ENCODE measurements at places on chromosomes 12 and 14.

DNA sequence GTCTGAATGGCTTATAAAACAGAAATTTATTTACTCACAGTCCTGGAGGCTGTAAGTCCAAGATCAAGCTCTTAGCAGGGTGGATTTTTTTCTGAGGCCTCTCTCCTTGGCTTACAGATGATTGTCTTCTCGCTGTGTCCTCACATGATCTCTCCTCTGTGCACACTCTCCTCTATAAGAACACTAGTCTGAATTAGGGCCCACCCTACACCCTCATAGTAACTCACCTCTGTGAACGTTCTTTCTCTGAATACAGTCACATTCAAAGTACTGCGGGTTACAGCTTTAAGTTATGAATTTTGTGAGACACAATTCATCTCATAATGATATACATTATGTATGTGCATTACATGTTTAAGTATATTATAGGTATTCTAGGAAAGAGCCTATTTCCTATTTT, 135.7 kb upstream of the ATXN7L3B start:
- DNase-seq: no peak

- DNase-seq: no peak
These were observed 331.5 kb downstream of the LRIG3 start for GRCh38 chr12:58588770-58589169.

- no peak for DNase-seq
These were observed 60.5 kb downstream of the SLC38A1 start for GRCh38 chr12:46208370-46208769.

- DNase-seq: no peak
These were observed 141.7 kb downstream of the RIMBP2 start for GRCh38 chr12:130574402-130574801.

GRCh38 chr12:27982385-27982784, 9.9 kb upstream of the PTHLH start:
- DNase-seq: no peak

DNA sequence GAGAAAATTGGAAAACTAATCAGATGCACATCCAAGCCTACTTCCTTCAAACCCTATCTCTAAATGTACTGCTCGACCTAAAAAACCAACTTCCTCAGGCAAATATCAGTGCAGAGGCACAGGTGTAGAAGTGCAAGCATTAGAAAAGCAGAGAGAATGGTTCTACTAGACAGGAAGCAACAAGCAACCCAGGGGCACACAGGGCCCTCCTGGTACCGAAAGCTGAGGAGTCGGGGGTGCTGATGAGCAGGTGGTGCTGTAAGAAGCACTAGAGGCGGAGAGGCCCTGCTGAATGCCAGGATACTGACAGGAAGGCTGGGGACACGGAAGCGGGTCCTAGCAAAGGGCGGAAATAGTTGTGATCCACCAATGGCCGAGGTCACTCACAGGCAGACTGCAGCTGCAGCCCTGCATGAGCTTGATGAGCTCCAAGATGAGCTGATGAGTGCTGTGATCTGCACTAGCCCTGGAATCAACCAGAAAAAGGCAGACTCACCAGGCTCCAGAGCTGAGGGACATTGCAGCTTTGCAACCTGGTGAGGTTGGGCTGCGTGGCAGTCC, 85.9 kb downstream of the TTC7B start:
- DNase-seq: no peak

- no peak for DNase-seq
These were observed at the start of gene C3AR1 for GRCh38 chr12:8065991-8066594. Gene C3AR1, minus strand, starts transcription at chr12:8066359. Its CDS starts 6,174 bp downstream, at chr12:8060185.

DNA sequence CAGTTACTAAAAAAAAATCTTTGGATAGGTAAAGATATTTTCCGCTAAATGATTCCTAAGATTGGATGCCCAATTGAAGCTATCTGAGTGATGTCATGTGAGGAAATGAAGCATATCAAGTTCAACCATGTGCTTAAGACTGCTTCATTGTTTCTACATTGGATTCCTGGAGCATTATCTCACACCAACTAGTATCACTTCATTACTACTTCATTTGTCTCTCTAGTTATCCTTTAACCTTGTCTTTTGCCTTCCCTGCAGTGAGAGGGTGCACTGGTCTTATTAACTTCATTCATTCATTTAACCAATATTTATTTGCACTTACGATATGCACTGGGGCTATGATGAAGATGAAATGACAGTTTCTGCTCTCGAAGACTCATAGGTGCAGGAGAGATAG, 198.1 kb downstream of the SLC38A4 start:
- no peak for DNase-seq

DNA sequence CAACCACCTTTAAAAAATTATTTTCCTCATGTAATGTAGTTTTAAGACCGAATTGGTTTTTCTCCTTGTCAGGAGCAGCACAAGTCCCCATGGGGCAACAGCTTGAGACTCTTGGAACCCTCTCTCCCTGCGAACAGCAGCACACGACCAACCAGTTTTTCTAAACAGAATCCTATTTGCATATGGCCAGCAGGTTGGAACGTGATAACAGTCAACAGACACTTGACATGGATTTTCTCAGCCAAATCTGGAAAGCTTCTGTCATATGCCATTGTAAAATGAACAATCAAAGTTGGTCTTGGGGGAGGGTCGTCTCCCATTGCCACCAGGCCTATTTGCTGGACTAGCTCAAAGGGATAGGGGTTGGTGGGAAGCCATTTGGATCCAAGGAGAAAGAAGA, 1915.0 kb upstream of the FLRT2 start:
- DNase-seq: no peak

- no peak for DNase-seq
These were observed 34.3 kb upstream of the DICER1 start for GRCh38 chr14:95191445-95192199.

GRCh38 chr12:9118158-9118557, 2.4 kb upstream of the A2M start:
- DNase-seq: no peak

DNA sequence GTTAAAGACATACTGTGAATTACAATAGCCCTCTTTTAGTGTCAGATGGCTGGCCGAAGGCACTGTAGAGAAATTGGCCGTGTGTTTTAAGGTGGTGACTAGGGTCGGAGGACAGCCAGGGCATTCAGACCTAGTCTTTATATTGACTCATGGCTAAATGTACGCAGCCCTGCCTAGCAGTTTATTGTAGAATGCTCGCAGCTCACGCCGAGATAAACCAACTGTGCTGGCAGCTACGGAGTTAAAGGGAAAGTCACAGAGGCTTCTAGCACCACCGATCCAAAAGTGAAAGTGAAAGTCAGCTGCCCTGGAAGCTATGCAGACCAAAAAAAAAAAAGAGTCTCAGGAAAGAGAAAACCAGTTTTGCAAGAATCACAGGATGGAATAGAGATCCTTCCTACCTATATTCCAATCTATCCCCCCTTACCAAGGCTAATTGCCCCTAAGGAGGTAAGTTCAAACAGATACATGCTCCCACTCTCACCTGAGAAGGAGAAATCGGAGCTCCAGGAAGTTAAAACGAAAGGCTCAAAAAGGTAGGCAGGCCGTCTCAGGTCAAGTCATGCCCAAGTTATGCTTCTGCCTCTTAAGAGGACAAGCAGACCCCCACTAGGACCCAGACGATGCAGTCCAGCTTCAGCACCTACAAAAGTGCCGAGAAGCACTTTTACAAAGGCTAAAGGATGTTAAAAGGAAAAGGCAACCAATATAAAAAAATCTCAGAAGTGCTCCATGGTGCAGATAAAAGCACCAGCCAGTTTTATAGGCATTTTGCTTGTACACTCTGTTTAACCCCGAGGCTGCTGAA, 24.8 kb downstream of the KLRK1 start:
- peak; percentile 5 for DNase-seq

- DNase-seq: no peak
These were observed 275.7 kb downstream of the ITPR2 start for GRCh38 chr12:26557326-26557725.

GRCh38 chr14:101879529-101880336, 84.6 kb upstream of the DYNC1H1 start:
- no peak for DNase-seq

DNA sequence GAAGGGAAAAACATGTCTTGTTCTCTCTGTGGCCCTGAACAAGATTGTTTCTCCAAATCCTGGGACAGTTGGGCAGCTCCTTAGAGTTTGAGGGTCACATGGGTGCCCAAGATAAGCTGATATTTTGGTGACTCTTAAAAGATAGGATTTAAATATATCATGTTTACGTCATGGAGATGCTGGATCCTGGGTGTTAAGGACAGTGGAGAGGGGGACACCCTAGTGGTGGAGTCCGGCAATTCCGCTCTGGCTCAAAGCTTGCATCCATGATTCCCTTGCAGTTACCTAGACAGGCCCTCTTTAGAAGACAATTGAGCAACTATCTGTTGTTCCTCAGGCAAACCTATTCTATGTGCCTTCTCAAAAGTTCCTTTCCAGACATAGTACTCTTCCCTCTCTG, 101.8 kb downstream of the CMKLR1 start:
- DNase-seq: no peak

- no peak for DNase-seq
These were observed 226.2 kb upstream of the LHX5 start for GRCh38 chr12:113697651-113698509.

DNA sequence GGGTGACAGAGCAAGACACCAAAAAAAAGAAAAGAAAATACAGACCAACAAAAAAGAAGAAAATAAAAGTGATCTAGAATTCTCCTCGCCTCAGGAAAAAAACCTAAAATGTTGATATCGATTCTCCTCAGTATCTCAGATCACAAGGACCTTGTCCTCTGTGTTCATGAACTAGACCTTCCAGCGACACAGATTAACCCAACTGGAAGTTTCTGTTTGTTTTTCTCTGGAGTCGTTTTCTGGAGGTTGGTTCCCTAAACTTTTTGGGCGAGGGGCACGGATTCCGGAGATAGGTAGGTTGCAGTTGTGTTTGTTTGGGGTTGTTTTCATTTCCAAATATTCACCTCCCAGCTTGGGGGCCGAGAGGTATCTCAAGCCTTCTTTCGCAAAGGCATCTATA, 559 bp upstream of the RFC5 start:
- DNase-seq: no peak

GRCh38 chr12:54588110-54588889, at the start of gene PPP1R1A:
Gene PPP1R1A, minus strand, starts transcription at chr12:54588659. Its CDS starts 171 bp downstream, at chr12:54588488.
- no peak for DNase-seq

- no peak for DNase-seq
These were observed 26.9 kb downstream of the TEP1 start for GRCh38 chr14:20386276-20386855.

DNA sequence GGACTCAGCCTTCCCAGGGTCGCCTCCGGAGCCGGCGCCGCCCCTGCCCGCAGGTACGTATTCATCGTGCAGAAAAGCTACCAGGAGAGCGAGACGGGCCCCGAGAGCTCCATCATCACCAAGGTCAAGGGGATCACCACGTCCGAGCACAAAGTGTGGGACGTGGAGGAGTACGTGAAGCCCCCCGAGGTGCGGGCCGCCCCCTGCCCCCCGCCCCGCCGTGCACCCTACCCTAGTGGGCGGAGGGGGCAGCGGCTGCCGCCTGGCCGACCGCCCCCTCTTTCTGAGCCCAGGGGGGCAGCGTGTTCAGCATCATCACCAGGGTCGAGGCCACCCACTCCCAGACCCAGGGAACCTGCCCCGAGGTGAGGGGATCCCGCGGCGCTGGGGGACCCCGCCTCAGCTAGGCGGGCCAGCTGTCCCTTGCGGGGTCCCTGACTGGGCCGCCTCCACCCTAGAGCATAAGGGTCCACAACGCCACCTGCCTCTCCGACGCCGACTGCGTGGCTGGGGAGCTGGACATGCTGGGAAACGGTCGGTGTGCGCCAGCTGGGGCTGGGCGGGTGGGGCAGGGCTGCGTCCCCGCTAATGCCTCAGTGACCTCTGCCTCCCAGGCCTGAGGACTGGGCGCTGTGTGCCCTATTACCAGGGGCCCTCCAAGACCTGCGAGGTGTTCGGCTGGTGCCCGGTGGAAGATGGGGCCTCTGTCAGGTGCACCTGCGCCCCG, 973 bp downstream of the P2RX2 start:
- DNase-seq: no peak

- no peak for DNase-seq
These were observed 78.2 kb upstream of the CFL2 start for GRCh38 chr14:34792598-34792997.

DNA sequence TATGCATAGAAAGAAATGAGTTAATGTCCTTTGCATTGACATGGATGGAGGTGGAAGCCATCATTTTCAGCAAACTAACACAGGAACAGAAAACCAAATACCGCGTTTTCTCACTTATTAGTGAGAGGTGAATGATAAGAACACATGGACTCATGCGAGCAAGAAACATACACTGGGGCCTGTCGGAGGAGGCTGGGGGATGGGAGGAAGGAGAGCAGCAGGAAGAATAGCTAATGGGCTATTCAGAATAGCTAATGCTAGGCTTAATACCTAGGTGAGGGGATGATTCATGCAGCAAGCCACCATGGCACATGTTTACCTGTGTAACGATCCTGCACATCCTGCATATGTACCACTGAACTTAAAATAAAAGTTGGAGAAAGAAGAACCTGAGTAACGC, 29.1 kb upstream of the SYT1 start:
- DNase-seq: no peak

DNA sequence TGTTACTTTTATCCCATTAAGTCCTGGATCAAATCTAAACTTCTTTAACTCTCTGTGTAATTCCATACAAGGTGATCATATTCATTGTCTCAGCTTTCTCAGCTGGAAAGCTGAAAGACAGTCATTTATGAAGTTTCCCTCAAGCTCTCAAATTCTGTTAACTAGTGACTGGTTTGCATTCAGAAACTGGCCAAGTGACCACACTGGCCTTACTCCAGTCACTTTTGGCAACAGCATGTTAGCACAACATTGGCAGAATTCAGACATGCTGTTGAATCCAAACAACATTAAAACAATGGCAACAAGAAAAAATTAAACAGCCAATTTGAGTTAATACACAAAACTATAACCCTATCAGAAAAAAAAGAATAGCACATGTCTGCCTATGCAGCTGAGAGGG, 343.3 kb downstream of the MDGA2 start:
- DNase-seq: no peak

DNA sequence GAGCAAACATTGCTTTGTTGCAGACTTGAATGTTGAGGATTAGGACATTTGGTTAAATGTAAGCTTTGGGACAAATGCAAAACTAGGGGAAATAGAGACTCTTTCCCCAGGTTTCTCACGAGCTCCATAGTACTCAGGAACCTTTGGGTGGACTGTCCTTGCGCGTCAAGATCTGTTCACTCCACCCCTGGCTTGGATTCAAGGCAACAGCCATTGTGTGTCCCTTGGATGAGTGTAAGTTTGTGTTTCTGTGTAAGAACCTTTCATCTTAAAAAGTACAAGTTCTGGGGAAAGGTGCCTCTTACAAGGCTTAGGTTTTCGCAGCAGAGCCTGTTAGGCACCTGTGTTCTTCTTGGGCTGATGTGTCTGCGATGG, 3.7 kb downstream of the SUSD6 start:
- no peak for DNase-seq

GRCh38 chr12:100741084-100741711, 53.4 kb upstream of the ANO4 start:
- no peak for DNase-seq

DNA sequence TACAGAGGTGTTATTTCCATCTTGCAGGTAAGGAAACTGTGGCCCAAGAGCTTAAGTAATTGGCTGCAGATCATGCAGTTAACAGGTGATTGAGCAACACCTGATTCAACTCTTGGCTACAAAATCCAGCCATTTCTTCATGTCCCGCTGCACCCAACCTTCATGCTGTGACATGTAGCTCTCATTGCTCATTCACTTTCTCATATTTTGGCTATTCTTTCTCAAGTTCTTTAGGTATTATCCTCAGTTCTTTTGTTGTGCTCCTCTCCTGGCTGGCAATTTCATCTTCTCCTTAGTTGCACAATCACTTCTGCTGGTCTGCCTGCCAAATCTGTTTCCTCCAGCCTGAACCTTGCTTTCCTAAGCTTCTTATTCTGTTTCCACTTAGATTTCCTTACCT, 300.8 kb downstream of the SSPN start:
- no peak for DNase-seq

Data from NCI-H1930 (cell line).